ENCODE measurements at places on chromosomes 5 and 9.

- DNase-seq = no peak
These were observed 138.5 kb downstream of the TTLL11 start for GRCh38 chr9:121954477-121955140.

- DNase-seq = no peak
These were observed 509.8 kb downstream of the DMAC1 start for GRCh38 chr9:7289773-7290172.

GRCh38 chr5:108303611-108304010 is 78.3 kb downstream of the FBXL17 start:
- no peak for DNase-seq

- DNase-seq = no peak
These were observed 203.1 kb upstream of the EFNA5 start for GRCh38 chr5:107873877-107874276.

DNA sequence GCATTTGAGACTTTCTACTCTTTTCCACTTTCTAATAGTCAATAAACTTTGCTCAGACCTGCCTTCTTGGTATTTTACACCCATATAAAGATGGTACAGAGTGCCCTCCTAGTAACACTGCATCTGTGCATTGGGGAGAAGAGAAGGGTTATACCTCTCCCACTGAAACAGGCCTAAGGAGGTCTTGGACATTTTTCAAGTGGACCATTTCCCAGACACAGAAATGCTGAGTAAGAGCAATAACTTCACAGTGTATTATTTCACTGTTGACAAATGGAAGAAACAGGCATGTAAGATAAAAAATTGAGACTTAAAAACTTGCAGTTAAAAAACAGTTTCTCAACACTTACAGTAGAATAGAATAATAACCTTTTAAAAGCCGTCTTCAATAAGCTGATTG is 1224.0 kb upstream of the CDH18 start:
- DNase-seq = no peak

DNA sequence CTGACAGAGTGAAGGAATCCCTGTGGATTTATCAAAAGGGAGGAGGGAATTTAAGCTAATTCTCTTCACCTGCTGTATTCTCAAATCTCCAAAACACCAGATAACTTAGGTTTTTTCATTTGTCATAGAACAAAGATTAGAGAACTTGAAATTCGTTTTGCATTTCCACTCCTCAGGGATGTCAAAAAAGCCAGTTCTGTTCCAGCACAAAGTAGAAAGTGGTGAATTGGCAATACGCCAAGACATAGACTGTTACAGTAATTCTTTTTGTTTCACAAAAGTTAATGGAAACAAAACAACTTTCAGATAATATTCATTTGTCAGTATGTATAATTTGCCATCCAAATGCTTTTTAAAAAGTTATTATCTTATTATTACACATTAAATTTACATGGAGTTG is 15.0 kb downstream of the S1PR3 start:
- DNase-seq = no peak

DNA sequence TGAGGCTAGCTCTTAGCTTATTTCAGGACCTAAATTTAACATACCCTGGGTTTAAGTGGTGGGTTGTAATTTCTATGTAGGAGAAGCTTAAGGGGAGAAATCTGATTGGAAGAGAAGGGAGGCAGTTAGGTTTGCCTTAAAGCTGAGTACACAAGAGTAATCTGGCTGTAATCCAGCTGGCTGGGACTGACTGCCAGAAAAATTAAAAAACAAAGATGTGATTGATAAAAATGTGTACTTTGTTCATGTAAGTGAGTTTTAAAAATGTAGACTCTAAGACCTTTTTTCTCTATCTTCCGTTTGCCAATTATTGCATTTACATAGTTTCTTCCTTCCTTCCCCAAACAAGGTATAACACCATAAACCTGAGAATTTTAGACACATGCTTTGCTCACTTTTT is 17.5 kb upstream of the MSMP start:
- no peak for DNase-seq

DNA sequence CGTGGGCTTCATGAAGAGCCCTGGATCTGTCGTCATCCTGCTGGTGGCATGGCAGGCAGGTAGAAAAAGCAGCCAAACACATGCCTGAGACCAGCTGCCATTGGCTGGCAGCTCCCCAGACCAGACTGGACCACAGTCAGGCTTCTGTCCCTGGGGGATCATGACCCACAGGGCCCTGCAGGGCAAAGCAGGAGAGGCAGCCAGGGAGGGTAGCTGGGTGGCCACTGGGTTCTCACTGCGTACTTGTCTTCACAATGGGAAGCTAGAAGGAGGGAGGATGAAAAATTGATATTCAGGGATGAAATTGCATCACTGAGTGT is 67.8 kb upstream of the GARNL3 start:
- DNase-seq = no peak

- DNase-seq = no peak
These were observed 203.6 kb downstream of the SPATA31D1 start for GRCh38 chr9:82192211-82192610.

- DNase-seq = no peak
These were observed 47.8 kb upstream of the TGFBR1 start for GRCh38 chr9:99056886-99057664.

- DNase-seq = no peak
These were observed 54.7 kb downstream of the FOXD1 start for GRCh38 chr5:73393611-73394489.

DNA sequence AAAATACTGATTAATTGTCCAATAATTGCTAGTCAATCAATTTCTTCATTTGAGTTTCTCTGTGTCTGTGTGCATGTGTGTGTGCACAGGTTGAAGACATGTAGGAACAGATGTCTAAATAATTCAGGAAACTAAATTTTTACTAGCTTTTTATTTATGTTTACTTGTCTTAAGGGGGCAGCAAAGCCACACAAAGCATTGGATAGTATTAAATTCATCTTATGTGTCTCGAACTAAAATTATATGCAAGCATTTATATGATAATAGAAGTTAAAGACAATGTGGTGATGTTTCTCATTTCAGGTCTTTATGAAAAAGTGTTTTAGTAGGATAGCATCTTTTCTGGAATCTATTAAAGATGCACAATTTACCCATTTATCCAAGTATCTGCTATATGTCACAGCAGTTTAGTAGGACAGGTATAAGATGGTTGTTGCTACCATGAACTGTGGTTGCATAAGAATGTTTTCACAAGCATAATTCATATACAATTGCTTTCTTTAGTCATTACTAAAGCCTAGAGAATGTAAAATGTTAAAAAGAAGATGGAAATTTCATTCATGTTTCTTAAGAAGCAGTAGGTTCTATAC is 784.6 kb upstream of the NUDT12 start:
- no peak for DNase-seq

GRCh38 chr9:137138058-137138721 is 764 bp upstream of the GRIN1 start:
- DNase-seq = no peak

- DNase-seq = no peak
These were observed 99.6 kb upstream of the TAF11L2 start for GRCh38 chr5:17398431-17398830.

GRCh38 chr5:149060325-149060724 is 2.5 kb downstream of the SH3TC2 start:
- DNase-seq = no peak

- DNase-seq = no peak
These were observed 61.3 kb downstream of the BOD1 start for GRCh38 chr5:173554989-173555705.

GRCh38 chr9:37583522-37584121 is 7.4 kb upstream of the FBXO10 start:
- no peak for DNase-seq

- no peak for DNase-seq
These were observed 153.6 kb downstream of the FAM114A2 start for GRCh38 chr5:153885141-153885540.

GRCh38 chr9:137825324-137825989 is 52.1 kb upstream of the CACNA1B start:
- DNase-seq = no peak

DNA sequence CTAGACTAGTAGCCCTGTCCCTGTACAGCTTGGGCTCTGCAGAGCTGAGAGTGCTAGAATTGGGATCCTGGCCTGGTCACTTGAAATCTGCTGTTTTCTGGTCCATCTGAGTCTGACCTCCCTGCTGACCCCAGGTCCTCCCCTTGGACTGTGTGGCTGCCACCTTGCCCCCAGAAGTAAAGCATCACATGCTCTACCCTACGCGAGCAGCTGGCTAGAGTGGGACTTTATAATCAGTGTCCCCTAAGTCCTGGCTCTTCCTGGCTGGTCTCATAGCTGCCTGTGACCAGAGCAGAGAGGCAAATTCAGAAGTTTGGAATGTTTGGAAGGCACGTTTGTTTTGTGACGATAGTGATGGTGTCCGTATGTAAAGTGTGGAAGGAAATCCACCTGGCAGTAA is 81.0 kb downstream of the ARHGEF28 start:
- no peak for DNase-seq

DNA sequence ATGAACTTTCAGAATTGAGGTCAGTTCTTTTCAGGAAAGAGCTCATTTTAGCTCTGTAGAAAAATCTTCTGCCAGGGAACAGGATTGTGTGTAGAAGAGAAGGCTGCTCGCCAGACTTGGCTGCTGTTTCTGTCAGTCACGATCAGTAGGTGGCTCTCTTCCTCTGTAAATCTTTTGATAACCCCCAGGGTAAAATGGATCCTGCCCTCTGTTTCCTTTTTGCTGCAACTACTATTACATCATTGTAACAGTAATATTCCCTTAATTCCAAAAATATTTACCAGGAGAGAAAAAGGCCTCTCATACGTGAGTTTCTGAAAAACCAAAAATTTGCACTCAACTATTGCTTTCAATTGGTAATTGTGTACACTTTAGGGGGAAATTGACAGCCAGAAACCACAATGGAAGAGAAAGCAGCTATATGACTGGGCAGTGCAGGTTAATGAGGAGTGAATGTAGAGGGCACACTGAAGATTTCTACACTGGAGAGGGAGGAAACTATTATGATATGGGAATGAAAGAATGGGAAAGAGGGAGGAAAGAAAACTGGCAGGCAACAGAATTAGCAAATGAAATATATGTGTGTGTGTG is 12.3 kb downstream of the IFNA21 start:
- DNase-seq = no peak

DNA sequence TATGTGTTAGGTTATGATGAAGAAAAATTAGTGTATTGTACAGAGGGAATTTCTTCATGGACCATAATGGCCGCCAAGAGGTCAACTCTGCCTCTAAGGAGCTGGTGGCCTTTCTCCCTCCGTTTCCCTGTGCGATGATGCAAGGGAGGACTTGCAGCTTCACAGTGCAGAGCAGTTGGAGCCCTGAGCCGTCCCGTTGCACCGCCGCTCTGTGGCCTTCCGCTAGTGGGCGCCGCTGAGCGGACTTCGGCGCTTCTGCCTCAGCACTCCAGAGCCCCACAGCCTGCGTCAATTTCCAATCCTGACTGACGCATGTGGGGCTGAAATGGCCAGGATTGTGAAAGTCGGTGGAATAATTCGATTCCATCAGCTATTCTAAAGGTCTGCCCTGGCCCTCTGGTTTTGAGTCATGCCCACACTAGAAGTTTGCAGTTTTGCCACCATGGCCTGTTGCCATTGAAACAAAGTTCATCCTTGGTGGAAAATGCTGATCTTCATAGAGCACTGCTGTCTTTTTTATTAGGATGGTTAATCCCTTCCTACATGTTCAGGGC is 22.7 kb upstream of the LECT2 start:
- no peak for DNase-seq

- DNase-seq = no peak
These were observed 1740.9 kb upstream of the CDH9 start for GRCh38 chr5:28779161-28779754.

DNA sequence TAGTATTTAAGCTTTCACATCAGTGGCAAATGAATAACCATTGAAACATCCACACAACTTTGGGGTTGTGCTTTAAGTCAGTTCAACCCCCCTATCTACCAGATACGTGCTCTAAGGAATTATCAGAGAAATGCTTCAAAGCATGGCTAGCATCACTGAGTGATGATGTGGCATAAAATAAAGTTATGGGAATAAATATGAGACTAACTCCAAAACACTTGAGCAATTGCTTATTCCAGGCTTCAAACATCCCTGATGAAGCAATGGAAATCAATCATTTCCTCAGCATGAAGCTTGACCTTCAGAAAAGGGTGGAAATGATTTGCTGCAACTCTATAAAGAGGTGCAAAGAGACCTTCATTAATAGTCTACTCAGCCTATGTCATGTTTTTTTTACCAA is 292.0 kb upstream of the SMC2 start:
- no peak for DNase-seq

- no peak for DNase-seq
These were observed 173.7 kb upstream of the SLC12A2 start for GRCh38 chr5:127909821-127910220.

GRCh38 chr5:9363026-9363425 is 182.8 kb downstream of the SEMA5A start:
- DNase-seq = no peak

DNA sequence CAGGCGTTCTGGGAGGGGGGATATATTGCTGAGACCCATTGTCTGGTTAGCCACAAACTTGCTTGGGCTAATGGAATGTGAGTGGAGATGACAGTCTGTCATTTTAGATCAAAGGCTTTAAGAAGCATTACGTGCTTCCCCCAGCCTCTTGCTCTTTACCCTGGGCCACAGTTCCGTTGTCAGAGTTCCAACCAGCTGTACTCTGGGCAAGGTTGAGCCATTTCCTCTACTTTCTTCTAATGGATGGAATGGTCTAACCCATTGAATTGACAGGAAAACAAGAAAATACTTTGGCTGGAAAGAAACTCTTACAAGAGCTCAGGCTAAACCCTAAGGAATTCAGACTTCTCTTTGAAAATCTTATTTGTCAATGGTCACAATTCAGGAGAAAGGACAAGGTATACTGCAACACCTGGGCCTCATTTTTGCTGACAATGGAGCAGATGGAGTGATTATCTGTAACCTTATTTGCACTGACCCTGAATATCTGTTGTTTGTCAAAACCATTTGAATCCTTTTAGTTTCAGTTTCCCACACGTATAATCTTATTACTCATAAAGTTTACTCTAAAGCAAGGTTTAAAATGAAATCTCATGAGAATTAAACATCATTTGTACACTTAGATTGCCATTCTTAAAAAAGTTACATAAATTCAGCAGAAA is 231.4 kb downstream of the PDE4D start:
- no peak for DNase-seq

Measured in NCI-H187 treated with DMSO at 0.1 percent for 48 hours (cell line).